ENCODE measurements at places on chromosomes 7 and 10.

DNA sequence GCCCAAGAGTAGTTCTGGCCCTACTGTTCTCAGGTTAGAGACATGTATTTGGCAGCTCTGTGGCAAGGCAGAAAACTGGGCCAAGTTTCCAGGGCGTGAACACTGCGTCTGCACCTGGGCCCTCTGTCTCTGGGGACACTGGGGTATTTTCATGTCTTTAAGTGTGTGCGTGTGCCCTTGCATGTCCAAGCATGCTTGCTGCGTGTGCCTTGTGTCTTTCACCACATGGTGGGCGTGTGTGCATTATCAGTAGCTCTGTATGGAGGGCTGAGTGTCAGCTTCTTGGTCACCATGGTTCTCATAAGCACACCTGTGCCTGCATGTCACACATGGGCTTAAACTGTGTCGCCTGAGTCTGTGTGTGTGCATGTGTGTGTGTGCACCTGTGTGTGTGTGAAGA is 69.3 kb downstream of the HIPK2 start:
- DNase-seq: no peak

DNA sequence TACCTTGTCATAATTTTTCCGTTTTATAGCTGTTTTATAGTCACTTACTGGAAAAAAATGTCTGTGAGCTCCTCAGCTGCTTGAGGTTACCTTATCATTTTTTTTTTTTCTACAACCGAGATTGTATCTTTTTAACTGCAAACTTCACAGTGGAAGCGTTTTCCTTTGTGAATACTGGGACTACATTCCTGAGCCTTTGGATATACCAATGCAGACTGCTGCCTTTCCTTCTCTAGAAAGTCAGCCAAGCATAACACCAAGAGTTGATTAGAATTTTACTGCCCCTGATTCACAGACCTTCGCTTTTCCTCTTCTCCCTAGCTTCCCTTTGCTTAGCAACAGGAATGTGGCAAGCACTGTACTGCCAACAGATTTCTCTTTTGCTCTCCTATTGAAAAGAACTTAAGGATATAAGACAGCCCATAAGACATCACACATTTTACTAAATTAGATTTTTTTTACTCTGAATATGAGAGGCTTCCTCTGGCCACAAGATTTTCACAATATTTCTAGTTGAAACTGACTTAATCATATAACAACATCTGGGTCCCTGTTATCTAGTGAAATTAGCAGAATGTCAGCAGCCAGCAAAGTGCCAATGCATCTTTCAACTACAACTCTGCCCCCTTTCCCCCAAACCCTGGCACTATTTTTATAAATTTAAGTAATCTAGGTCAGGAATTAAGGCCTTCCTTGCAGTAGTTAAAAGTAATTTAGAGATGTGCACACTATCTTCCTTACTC is 170.6 kb downstream of the PRKG1 start:
- no peak for DNase-seq

- no peak for DNase-seq
Measured at GRCh38 chr7:36895192-36895591, 170.9 kb upstream of the AOAH start.

DNA sequence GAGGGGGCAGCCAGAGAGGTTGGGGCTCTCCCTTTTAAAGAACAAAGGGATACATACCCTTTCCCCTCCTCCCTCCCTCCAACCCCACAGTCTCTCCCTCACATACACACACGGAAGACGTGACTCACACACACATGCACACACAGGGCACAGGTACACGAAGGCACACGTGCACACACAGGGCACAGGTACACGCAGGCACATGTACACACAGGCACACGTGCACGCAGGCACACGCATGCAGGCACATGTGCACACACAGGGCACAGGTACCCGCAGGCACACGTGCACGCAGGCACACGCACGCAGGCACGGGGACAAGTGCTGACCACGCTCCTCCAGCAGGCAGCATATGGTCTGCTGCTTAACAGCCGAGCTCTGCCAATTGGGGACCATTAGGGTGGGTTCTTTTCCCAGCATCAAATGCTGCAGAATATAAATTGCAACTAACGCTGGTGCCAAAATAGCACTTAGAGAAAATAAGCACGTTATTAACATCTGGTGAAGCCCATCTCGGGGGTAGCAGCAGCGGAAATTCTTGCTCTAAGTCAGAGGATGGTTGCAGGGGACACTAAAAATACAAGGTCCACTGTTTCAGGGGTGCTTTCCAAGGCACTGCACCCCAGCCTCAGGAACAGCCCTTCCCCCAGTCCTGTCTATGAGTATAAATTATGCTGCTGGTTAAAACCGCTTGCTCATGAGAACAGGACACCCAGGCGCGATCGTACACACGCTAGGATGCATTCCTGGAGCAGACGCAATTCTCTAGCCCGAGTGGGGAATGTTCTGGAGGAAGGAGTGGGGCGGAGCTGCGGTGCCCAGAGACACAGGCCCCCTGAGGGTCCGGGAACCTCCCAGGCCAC is 55.2 kb upstream of the TNRC18 start:
- DNase-seq: no peak

DNA sequence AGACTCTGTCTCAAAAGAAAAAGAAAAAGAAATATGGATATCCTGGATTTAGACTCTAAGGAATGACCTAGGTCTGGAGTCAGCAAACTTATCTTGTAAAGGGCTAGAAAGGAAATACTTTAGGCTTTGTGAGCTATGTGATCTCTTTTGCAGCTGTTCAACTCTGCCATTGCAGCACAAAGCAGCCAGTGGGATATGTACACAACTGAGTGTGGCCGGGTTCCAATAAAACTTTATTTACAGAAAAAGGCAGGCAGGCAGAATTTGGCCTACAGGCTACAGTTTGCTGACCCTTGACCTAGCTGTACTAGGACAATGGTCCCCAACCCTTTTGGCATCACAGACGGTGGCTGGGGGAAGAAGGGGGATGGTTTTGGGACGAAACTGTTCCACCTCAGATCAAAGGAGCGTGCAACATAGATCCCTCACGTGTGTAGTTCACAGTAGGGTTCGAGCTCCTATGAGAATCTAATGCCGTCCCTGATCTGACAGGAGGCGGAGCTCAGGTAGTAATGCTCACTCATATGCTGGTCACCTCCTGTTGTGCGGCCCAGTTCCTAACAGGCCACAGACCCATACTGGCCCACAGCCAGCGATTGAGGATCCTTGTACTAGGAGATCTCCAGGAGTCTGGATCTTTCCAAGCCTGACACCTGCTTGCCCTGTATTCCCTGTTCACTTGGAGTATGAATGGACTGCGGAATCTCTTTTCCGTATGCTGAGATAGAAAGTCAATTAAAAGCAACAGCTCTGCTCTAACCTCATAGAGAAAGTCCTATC is 63.0 kb downstream of the CUL1 start:
- DNase-seq: no peak

GRCh38 chr10:61463035-61463909 is 10.1 kb upstream of the TMEM26 start:
- DNase-seq: no peak

GRCh38 chr10:23095966-23096801 is 805 bp downstream of the MSRB2 start:
- peak; percentile 39 for DNase-seq

DNA sequence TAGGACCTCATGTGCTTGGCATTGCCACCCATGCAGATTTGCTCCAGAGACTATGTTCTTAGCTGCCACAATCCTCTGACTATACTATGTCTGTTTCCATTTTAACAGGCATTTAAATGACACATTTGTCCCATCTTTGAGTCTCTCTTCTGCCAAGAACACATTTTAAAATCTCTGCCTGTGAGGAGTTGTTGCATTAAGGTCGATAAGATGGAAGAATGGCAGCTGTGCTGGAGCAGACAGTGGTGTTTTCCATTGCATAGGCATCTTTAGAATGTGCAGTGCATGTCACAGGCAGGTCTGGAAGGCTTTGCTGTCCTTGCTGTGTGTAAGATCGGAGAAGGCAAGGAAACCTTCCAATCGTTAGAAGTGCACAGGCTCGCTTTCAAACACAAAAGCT is 70.9 kb upstream of the CELF2 start:
- DNase-seq: no peak

DNA sequence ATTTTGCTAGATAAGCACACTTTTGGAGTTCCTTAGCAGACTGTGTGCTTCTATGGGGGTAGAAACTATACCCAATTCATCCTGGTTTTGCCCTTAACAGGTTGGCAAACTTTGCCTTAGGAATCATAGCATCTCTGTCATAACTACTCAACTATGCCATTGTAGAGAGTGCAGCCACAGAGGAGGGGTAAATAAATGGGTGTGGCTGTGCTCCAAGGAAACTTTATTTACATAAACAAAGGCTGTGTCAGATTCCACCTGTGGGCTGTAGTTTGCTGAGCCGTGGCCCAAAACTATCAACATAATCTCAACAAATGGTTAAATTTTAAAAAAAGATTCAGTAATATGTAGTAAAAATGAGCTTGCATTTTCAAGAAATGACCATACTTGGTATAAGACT is 51.6 kb upstream of the LAMB1 start:
- DNase-seq: no peak

DNA sequence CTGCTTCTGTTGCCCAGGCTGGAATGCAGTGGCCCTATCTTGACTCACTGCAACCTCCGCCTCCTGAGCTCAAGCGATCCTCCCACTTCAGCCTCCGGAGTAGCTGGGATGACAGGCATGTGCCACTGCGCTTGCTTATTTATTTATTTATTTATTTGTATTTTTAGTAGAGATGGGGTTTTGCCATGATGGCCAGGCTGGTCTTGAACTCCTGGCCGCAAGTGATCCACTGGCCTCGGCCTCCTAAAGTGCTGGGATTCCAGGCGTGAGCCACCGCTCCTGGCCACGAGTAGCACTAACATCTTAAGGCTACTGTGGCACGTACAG is 70.9 kb downstream of the CARD11 start:
- no peak for DNase-seq

DNA sequence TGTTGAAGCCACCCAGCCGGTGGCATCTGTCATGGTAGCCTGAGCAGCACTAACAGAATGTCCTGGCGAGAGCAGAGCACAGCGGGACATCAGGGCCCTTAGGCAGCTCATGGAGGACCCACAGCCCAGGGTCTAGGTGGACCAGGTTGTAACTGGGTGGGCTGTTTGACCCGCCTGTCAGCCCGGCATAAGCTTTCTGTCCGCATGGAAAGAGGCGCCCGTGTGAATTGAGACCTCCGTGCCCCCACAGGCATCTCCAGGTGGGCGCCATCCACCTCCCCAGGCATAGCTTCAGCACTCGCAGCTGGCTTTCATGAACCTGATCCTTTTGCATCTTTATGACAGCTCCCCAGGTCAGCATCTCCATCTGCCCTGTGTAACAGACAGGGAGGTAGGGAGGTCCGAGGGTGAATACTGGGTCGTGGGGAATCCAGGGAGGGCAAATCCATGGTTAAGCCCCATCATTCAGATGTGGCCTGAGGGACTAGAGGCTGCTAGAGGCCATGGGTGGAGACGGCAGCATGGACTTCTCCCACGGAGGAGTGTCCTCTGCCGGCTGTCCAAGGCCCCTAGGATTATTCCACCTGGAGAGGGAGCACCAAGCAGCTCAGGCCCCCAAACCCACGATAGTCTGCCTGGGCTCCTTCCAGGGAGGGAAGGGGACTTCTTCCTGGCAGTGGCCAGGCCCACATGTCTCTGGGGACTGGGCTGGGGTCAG is 371.6 kb upstream of the MKI67 start:
- no peak for DNase-seq

DNA sequence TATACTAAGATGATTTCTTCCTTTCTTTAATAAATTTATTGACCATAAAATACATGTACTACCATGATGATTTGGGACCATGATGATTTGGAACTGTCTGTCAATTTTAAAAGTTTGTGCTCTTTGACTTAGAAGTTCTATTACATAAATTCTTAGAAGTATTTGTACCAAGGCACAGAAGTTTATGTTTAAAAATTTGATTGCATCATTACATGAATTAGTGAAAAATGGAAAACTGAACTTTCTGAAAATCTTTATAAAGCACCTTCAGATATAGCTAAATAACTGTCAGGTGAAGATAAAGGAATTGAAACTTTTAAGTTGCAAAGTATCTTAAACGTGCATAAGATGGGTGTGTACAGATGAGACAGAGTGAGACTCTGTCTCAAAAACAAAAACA is 32.0 kb downstream of the MALSU1 start:
- DNase-seq: no peak

GRCh38 chr7:82616059-82616728 is 172.6 kb upstream of the CACNA2D1 start:
- no peak for DNase-seq

- no peak for DNase-seq
Measured at GRCh38 chr10:125840955-125841354, 17.6 kb downstream of the BCCIP start.

- peak; percentile 31 for DNase-seq
Measured at GRCh38 chr10:1123198-1123597, 67.0 kb downstream of the WDR37 start.

DNA sequence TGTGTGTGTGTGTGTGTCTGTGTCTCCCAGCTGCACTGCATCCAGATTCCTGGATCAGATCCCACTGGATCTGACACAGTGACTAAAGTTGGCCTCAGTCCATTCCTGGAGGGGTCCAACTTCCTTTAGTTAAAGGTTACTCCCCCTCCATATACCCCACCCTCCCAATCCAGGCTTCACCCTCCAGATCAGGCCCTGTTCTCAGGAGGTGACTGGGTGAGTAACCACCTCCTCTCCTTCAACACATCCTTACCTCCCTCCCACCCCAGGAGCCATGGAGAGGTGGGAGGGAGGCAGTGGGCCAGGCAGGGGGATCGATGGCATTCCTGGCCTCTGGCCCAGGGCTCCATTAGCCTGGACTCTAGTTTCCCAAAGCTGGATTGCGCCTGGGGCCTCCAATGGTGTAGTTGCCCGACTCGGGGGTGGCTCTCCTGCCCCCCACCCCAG is 11.3 kb downstream of the KCNIP2 start:
- no peak for DNase-seq

DNA sequence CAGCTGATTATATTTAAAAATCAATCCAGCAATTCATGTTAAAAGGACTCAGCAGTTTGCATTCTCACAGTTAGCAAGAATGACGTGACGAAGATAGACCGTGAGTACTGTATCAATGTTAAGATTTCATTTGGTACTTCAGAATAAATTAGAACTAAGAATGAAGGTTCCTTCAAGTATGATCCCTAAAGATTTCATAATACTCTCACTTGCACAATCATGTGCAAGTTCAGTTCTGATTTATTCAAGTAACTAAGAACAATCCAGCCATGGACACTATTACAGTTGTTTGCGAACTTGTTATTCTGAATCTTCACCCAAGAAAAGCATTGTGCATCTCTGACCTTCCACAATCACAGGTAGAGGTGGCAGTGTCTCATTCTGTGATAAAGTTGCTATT is 7.7 kb downstream of the RHEB start:
- no peak for DNase-seq

GRCh38 chr10:9222917-9223316 is 1168.4 kb downstream of the GATA3 start:
- DNase-seq: no peak

- peak; percentile 89 for DNase-seq
Measured at GRCh38 chr10:30433730-30434272, at the start of gene MAP3K8. MAP3K8 (plus strand) TSS chr10:30434184; CDS start chr10:30438939, 4,755 bp downstream.

DNA sequence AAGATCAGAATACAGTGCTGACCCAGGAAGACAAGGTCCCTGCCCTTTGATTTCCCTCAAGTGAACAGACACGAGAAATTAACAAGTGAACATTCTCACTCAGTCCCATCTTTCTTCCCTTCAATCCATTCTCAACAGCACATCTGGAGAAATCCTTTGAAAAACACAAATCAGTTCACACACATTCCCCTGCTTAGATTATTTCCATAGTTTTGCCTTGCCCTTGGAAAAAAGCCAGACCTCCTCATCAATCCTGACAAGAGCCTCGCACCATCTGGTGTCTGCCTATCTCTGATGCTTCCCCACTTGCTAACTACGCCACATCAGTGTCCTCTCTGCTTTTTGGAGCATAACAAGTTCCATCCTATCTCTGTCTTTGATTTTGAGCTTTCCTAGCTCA is 94.4 kb upstream of the KIAA1217 start:
- DNase-seq: no peak
